ENCODE measurements at places on chromosomes 7 and 10.

- no peak for DNase-seq
Observed at GRCh38 chr10:24394461-24395190, 185.7 kb downstream of the KIAA1217 start.

DNA sequence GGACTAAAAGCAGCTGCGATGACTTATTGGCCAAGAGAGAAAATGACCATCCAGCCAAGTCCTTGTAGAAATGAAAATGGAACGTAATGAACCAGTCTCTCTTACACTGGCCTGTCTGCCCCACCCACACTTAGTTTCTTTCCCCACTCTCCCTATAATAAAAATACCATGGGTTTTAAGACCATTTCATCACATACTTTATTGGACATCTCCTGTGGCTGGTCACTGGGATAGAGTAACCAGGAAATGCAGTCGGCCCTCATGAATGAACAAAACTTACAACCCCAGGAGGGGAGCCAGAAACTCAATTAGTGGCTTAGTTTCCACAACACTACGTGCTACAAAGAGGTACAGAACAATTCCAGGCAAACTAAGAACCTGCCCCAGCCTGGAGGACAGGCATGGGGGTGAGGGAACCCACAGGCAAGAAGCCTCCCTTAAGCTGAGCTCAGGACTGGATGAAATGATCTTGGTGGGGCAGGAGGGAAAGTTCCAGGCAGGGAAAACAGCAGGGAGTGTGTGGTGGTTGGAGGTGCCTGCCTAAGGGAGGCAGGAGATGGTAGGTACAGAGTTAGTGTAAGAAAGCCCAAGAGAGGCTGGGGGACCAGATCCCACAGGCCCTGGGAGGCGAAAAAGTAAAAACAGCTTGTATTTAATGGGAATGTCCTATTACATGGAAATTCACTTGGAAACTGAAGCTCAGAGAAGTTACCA is 29.6 kb downstream of the MKI67 start:
- no peak for DNase-seq

DNA sequence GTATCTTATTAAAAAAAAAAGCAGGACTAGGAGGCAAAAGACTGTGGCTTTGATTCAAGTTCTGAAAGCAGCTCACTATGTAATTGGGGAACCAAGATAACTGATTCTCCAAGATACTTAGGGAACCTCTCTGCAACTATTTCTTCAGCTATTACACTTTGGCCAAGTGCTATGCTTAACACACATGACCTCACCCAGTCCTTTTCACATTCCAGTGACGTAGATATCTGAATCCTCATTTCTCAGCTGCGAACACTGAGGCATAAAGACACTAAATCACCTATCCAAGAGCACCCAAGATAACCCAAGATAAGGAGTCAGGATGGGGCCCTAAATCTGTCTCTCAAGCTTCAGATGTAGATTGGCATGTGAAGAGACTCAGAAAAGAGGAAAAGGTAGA is 133.6 kb downstream of the GLI3 start:
- no peak for DNase-seq

GRCh38 chr7:44463169-44463808 is 27.2 kb downstream of the NUDCD3 start:
- no peak for DNase-seq

- DNase-seq: peak; percentile 89
Observed at GRCh38 chr7:127392566-127393367, at the start of gene ZNF800. Gene ZNF800, minus strand, starts transcription at chr7:127392708. Its CDS starts 1,151 bp downstream, at chr7:127391557.

DNA sequence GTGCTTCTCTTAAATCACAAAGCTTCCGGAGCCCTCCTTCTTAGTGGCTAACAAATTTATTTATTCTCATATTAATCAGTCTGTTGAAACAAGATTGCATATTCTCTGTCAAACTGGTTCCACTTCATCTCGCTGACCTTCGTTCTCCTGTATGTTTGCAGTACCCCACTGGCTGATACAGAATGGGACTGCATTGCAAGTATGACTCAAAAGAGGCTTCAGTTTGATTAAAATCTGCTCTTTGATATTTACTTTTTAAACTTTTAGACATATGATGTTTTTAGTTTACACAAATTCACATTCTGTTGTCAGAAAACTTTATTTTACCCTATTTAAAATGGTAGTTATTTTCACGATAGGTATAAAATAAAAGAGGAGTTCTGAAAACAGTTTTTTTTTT is 14.3 kb upstream of the ARHGAP12 start:
- DNase-seq: no peak

- DNase-seq: no peak
Observed at GRCh38 chr10:122148876-122149560, 122.1 kb upstream of the BTBD16 start.

DNA sequence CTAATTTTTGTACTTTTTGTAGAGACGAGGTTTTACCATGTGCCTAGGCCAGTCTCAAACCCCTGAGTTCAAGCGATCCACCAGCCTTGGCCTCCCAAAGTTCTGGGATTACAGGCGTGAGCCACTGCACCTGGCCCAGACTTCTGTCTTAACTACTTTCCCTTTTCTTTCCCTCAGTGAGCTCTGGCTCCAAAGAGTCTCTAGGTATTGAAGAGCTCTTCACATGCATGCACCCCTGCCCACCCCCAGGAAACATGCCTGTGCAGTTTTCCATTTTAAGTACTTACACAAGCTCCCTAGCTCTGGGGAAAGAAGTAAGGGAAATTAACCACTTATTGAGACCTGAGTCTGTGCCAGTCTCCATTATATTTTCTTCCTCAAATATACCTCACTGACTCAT is 2.0 kb downstream of the MYOZ1 start:
- DNase-seq: no peak

- no peak for DNase-seq
Observed at GRCh38 chr10:103045961-103046360, 127.9 kb downstream of the CNNM2 start.

- no peak for DNase-seq
Observed at GRCh38 chr7:135666846-135667245, 4.5 kb downstream of the STMP1 start.
